ENCODE measurements at places on chromosomes 11 and 22.
A peak's percentile ranks its signal among the peaks of the same experiment; 100 is the strongest.

GRCh38 chr11:93444617-93445073 lies 98.5 kb downstream of the SMCO4 start:
- peak; percentile 28 for DNase-seq

- DNase-seq = no peak
Observed at GRCh38 chr11:85355921-85356320, 271.2 kb downstream of the DLG2 start.

DNA sequence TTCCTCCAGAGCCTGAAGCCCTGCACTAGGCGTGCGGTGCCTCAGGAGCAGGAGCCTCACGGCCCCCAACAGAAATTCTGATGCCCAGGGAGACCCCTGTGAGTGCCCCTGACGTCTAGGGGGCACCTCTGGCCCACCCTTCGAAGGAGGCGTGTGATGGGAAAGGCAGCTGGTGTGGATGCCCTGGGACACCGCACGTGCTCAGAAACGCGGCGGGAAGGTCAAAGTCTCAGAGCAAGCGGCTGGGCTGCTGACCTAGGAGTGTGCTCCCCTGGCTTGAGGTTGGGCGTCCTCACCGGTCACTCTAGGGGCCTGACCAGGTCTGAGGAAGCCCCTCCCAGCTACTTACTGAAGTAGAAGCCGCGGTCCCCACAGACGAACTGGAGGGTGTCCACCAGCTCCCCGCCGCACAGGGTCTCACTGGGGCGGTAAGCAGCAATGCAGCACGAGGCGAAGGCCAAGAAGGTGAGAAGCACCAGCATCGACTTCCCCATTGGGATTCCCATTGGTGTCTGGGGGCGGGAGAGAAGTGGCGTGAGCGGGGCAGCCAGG lies 4.1 kb downstream of the IGF2 start:
- no peak for DNase-seq

DNA sequence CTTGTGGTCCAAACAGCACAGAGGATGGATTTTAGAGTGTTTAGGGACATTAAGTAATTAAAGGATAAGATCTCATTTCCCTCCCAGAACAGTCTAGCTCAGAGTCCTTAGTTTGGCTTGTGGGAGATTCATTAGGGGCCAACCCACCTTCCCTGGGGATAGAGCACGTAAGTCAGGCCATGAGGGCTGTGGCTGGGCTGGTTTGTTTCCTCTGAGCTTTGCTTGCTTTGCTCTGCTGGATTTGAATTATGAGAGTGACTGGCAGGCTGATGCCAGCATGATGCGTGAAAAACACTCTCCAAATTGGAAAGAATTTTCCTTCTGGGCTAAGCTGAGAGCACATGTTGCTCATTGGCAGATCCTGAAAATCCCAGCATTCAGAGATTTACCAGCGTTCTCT lies 84.7 kb upstream of the HEPHL1 start:
- no peak for DNase-seq

DNA sequence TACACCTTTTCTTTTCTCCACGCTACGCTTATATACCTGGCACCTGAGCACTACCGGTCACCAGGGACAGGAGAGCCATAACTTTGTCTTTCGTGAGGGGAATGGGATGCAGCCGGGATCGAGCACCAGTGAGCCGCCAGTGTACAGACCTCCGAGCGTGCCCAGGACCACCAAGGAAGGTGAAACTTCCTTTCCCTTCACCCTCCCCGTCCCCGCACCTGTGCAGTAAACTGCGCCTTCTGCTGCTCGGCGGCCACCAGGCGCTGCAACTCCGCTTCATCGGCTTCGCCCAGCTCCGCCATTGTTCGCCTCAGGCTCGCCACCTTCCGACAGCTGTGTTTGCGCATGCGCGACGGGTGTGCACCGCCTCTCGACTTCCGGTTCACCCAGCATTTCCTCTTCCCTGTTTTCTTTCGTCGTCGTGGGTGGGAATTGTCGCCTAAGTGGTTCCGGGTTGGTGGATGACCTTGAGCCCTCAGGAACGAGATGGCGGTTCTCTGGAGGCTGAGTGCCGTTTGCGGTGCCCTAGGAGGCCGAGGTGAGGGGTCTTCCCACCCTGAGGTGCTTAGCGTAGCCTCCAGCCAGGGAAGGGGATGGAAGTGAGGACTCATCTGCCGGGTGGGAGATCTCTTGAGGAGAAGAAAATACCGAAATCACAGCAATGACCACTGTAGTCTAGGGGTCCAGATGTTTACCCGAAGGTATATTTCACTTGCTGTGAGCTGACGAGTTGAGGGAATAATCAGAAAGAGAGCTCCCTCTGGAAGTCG lies at the start of the genes SDHD and TIMM8B:
TSS of gene SDHD (plus strand) at position 452 of the 770 bp plus-strand sequence. CDS start at position 487, 35 bp downstream.
TSS of gene TIMM8B (minus strand) at position 335 of the 770 bp plus-strand sequence. CDS start at position 302, 33 bp downstream.
- DNase-seq = peak; percentile 90

DNA sequence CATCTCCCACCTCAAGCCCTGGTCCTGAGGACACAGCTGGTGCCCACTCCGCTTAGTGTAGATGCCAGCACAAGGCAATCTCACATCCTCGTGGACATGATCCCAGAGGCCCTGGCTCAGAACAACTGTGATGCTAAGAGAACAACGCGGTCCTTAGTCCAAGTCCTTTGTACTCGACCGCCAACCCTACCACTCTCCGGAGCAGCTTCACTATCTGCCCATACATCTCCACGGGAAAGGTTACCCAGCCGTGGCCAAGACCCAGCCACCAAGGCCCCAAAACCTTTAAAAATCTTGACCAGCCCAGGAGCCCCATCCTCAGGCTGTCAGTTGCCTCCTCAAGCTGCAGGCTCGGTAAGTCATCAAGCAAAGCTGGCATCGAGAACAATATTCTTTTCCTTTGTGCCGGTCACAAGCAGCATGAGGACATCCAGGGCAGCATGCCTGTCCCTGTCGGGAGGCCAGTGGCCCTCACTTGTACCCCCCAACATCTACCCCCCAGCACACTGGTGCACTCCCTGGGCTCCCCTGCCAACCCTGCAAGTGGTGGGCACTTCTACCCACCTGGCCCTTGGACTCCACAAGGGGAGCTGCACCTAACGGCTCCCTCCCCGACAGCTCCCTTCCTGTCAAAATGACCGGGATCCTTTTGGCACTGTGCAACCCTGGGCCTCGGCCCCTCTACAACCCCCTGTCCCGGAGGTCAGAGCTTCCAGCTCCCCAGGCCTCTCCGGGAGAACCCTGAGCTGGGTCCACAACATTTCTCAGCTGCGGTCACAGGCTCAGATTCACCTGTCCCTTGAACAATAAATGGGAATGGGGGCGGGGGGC lies 2.5 kb downstream of the OSBPL5 start:
- peak; percentile 6 for DNase-seq

DNA sequence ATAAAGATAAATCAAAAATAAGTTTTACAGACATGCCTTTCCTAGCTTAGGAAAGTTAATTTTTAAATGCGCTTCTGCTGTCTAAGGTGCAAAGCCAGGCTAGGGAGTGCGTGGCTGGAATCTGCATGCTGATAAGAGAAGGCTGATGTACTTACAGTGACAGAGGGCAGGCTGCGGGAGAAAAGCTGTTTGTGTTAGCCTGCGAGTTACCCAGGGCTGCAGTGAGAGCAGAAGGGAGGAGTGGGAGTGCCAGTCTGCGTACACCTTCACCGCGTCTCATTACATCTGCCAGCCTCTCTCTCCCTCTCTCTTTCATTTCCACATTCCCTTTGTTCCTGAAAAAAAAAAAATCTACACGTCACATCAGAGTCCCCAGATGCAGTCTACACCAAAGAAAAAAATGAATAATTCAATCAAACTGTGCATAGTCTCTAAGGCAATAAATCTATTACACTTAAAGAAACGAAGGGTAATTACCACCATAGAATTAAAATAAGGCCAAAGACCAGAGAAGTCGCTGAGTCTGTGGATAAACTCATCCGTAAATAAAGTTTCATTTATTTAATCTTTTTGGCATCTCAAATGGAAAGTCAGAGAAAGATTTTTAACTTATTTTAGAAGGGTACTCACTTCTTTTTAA lies 126.4 kb upstream of the C11orf58 start:
- DNase-seq = peak; percentile 72

- DNase-seq = no peak
Observed at GRCh38 chr11:19868871-19869270, 156.2 kb downstream of the NAV2 start.

- peak; percentile 65 for DNase-seq
Observed at GRCh38 chr11:63915961-63916836, 765 bp downstream of the RCOR2 start.

DNA sequence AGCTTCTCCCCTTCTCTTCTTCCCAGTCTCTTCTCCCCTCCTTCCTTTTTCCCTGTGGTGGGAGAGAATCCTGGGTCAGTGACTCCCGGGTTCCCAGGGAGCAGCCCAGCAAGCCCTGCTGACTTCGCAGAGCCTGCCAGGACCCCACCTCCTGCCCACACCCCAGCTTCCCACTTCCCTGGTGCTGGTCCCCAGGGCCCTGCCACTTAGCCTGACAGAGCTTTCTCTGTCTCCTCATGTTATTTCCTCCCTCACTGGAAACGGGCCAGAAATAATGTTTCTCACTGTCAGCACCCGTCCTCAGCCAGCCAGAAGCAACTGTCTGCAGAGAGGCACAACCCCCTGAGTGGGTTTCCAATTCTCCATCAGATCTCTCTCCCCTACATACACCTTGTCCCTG lies 27.1 kb downstream of the C11orf96 start:
- no peak for DNase-seq

DNA sequence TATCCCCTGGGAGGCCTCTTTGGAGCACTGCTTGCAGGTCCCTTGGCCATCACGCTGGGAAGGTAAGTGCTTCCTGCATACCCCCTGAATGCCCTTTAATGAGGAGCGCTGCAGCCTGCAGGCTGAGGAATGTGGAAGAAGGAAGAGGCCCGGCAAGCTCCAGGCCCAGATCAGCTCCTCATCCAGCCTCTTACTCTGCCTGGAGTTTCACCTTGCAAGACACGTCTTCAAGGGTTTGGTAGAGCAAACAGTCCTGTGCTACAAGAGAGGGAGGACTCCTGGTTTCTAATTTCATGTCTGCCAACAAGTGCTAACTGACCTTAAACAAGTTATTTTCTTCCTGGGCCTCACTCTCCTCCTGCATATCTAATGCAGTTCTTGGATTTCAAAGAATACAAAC lies 10.9 kb downstream of the SLC2A11 start:
- no peak for DNase-seq

GRCh38 chr11:9774591-9775397 lies 110.9 kb downstream of the SWAP70 start:
- no peak for DNase-seq

All from right kidney (tissue), 9 donors.